ENCODE measurements at places on chromosomes 5 and 9.

GRCh38 chr5:76457674-76458485 lies 54.8 kb downstream of the IQGAP2 start:
- DNase-seq = no peak

GRCh38 chr5:171857489-171857876 lies 71.9 kb downstream of the SMIM23 start:
- no peak for DNase-seq

DNA sequence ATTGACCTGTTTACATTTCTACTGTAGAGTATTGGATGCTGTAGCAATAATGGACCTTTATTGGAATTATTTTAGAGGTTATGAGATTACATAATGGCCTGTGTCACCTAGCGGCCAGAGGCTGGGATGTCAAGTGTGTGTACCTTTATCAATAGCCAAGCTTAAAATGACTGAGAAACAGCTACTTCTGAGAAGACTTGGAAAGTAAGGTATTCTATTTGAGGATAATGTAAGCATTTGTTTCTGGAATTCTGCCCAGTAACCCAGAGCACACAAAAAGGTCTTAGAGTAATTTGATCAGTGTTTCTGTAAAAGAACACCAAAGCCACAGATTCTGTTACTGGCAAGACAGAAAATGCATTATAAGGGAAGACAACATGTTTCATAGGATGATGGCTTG lies 116.8 kb downstream of the MACIR start:
- no peak for DNase-seq

GRCh38 chr9:133873461-133873891 lies 118.6 kb downstream of the VAV2 start:
- DNase-seq = no peak

- no peak for DNase-seq
These were observed 112.0 kb downstream of the RXRA start for GRCh38 chr9:134438195-134438788.
